Activated effector memory CD4-positive, alpha-beta T cell treated with anti-CD3 and anti-CD28 coated beads, Interleukin-2, amount 50 U/mL, for 16 hours (primary cell): ENCODE measurements at places on chromosomes 3 and 15.

DNA sequence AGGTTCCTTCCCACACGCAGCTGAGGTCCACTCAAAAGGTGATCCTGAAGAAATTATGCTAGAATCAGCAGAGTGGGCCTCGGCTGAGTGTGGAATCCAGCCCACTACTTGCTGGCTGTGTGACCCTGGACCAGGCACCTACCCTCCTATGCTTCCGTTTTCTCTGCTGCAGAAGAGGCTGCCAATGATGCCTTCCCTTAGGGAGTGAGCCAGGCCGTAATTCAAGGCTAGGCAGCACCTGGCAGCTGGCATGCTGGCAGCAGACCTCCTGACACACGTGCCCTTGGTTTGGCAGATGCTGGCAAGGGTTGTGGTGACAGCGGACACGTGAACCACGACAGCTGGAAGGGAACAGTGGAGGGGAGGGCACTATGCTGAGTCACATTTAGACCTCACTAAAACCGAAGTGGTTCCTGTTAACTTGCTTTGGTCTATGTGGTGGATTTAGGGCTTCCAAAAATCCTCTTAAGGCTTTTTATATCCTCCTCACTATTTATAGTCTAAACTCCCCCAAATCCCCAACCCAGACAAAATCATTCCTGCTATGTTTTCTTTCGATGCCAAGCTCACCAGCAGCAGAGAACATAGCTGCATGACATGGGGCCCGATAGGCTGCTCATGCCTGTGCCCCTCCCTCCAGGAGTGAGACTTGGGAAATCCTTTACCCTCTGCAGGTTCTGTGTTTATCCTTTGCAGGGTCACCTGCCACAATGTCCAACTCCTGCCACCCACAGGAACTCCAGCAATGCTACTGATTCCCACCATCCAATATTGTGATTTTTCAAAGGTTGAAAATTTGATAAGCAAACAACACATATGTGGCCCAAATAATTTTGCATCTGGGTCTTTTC is 10.6 kb upstream of the PCSK6 start:
- DNase-seq, result no peak

DNA sequence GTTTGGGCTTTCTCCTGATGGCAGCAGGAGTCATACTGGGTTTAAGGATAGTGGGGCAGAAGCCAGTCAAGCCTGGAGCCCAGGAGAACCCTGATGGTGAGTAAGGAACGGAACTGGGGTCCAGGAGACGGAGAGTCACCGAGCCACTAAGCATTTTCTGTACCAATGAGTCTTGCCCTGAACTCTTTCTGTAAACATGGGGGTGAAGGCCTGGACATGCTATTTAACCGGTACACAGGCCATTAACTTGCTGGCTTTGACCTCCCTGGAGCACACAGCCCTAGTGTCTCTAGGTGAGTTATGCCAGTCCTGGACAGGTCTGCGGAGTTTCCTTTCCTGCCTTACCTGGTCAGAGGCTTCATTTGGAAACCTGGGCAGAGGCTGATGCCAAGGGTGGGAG is 3.9 kb downstream of the SLC6A6 start:
- DNase-seq, result no peak

DNA sequence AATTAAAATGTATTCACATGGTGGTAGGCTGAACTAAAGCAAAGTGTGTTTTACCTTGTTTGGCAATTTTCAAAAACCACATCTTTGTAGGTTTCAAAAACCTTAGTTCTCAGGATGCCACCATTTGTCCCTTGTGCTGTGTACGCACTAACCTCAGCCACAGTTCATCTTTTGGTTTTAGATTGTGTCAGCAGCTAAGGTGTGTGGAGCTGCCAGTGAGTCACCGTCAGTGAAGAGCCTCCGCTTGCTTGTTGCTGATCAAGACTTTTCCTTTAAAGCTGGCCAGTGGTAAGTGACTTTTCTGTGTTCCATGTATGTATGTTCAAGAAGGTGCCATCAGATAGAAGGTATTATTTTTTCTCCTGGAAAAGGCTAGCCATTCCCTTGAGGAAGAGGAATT is 21.1 kb downstream of the OXNAD1 start:
- DNase-seq, result peak; percentile 87

- DNase-seq, result no peak
These were observed 11.2 kb downstream of the CEP19 start for GRCh38 chr3:196700801-196701200.

GRCh38 chr3:44321335-44321734 is 17.2 kb upstream of the TCAIM start:
- DNase-seq, result no peak

GRCh38 chr3:61688307-61688984 is 127.1 kb downstream of the PTPRG start:
- DNase-seq, result no peak

- DNase-seq, result no peak
These were observed 48.6 kb downstream of the ZBTB20 start for GRCh38 chr3:115098354-115099073.

DNA sequence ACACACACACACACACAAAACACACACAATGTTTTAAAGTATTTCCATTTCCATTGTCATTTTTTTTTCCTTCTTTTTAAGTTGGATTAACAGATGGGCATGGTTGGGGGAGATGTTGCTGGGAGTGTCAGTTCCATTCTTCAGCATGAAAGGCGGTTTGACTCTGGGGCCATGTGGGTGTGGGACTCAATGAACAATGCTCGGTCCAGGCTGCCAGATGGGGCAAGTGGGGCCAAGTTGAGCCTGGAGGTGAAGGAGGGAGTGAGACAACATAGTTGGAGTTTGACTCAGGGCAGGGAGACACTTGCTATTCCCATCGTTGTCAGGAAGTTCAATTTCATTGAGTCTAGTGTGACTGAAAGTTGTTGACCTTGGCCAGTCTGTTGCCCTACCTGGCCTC is 125.3 kb downstream of the TLE3 start:
- no peak for DNase-seq

- no peak for DNase-seq
These were observed 27.9 kb upstream of the FAM174B start for GRCh38 chr15:92683511-92683834.

GRCh38 chr3:157566596-157566995 is 63.4 kb upstream of the VEPH1 start:
- DNase-seq, result no peak

- no peak for DNase-seq
These were observed 73.2 kb downstream of the CLDN11 start for GRCh38 chr3:170491901-170492300.

DNA sequence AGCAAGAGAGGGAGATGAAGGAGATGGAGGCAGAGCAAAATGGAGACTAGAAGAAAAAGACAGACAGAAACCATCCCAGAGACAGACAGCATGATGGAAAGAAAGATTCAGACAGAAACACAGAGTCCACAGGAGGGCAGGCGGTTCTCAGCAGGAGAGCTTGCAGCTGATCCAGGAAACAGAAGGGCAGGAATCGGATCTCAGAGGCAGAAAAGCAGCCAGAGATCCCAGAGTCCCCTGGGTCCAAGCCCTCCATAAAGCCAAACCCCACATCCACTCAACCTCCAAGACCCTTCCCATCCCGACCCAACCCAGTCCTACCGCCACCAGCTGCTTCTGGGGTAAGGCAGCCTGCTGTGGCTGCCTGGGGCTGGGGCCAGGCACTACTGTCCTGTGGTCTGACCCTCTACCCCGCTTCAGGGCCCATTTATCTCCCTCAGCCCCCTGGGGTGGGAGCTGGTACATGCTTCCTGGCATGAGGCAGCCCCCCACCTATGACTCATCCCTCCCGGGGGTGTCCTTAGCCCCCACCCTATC is at the start of gene UCN2:
Gene UCN2 (minus strand): TSS at position 400 of the 537 bp plus-strand sequence. CDS start 657 bp downstream, outside the sequence.
- no peak for DNase-seq

DNA sequence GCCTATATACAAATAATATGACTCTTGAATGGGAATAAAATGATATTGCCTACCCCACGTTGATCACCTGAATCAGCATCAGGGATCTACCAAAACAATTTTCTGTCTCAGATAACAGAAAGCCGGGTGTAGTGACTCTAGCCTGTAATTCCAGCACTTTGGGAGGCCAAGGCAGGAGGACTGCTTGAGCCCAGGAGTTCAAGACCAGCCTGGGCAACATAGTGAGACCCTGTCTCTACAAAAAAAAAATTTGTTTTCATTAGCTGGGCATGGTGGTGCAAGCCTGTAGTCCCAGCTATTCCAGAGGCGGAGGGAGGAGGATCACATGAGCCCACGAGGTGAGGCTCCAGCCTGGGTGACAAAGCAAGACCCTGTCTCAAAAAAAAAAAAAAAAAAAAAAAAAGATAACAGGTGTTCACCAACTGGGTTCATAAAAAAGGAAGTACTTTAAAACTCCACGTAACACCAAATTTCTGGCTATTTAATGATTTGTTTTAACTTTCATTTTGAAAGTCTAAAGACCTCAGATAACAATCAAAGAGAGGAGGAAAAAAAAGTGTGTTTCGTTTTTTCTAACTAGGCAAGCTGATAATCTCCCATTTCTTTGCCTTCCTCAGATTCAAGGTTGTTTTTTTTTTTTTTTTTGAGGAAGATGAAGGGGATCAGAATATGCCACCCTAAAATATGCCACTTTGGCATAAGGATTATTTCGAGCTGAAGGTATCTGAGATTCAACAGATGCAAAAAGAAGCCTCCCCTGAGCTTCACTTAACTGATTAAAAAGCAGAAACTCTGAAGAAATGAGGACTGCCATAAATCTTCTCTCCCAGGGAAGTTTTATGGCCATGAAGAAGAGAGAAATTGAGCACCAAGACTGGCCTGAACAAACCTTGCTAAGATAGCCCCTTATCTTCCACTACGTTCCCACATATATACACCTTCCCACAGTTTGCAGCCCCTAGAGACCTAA is 44.1 kb downstream of the TRANK1 start:
- no peak for DNase-seq

DNA sequence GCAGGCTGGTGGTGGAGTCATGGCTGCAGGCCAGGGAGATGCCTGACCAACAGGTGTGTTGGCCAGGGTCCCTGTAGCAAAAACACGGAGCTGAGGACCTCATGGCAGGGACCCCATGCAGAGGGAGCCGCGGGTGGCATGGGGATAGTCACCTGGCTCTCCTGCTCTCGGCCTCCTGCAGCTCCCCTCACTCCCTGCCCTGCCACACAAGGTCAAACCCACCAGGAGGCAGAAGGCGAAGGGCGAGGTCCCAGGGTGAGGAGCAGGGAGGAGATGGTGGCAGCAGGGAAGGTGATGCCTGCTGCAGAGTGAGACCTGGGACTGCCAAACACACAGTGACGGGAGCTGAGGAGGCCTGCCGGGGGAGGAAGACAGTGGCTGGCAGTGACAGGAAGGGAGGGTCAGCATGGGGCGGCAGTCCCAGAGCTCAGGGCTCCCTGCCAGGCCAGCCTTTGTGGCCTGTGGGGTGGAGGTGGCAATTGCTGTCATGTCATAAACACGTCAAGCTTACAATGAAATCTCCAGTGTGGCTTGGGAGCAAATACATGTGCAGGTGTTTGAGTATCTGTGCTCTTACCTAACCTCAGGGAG is 144.3 kb downstream of the TJP1 start:
- no peak for DNase-seq
